ENCODE measurements at places on chromosomes 5 and 9. TPM values are rescaled to one million over a fixed set of nuclear protein-coding genes. Genes with fewer than 3 reads are reported as not detected.

GRCh38 chr5:38299585-38299984 is 41.2 kb downstream of the EGFLAM start:
- no peaks in the 10 kb centered on the region for H3K4me1 ChIP-seq
- no peak overlapping the region for H3K4me3 ChIP-seq
- DNase-seq = no peak
- no peaks in the 10 kb centered on the region for H3K27me3 ChIP-seq
- no peaks in the 10 kb centered on the region for H3K36me3 ChIP-seq
- no peak overlapping the region for H3K27ac ChIP-seq

- no peak overlapping the region for H3K4me3 ChIP-seq
- no peak for DNase-seq
- H3K27ac ChIP-seq = no peak overlapping the region
- H3K36me3 ChIP-seq = no peaks in the 10 kb centered on the region
- no peaks in the 10 kb centered on the region for H3K4me1 ChIP-seq
These were observed 87.8 kb upstream of the SPRY4 start for GRCh38 chr5:142412581-142412980.

- no peak overlapping the region for H3K27ac ChIP-seq
- H3K27me3 ChIP-seq = no peaks in the 10 kb centered on the region
- H3K4me3 ChIP-seq = no peak overlapping the region
- no peak for DNase-seq
These were observed 217.9 kb downstream of the BNC2 start for GRCh38 chr9:16652582-16652981.

DNA sequence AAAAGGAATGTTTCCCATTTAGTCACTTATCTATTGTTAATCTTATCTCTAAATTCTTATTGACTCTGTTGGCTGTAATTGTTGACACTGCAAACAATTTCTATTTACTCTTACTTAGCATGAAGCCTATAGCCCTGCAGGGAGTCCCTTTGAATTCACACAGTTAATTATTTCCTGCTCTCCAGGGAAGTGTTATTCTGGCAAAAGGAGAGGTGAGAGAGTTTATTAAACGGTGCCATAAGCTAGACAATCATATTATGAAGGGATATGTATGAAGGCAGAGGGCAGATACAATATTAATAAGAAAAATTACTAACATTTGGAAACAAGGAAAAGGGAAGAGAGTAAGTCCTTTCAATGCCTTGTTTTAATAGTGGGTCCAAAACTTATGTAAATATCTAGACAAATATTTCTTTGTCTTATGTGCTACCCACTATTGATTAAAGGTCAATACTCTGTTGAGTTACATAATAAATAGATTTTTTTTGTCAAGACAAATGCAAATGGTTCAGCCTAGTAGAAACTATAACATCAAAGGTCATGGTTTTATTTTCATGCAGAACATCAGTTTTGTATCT is 107.1 kb downstream of the CDH18 start:
- H3K27ac ChIP-seq = no peak overlapping the region
- no peak overlapping the region for H3K4me3 ChIP-seq
- H3K27me3 ChIP-seq = no peaks in the 10 kb centered on the region
- H3K36me3 ChIP-seq = no peaks in the 10 kb centered on the region
- no peak for DNase-seq
- no peaks in the 10 kb centered on the region for H3K4me1 ChIP-seq

DNA sequence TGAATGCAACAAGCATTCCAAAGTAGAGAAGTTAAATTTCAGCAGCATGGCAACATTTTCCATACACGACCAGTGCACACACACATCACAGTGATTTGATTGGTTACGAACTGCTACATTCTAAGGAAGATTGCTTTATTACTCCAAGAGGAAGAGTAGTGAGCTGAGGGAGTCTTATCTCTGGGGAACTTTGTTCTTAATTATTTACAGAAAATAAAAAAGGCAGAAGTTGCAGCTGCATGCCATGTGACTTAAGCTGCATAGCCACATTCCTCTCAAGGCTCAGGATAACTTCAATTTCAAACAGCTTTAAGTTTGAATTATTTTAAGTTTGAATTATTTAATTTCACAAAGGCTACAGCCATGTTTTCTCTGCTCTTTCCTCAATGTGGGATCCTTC is 71.6 kb upstream of the HSPB3 start:
- H3K36me3 ChIP-seq = no peaks in the 10 kb centered on the region
- no peak overlapping the region for H3K27ac ChIP-seq
- no peak overlapping the region for H3K4me3 ChIP-seq
- H3K4me1 ChIP-seq = no peaks in the 10 kb centered on the region
- DNase-seq = no peak

DNA sequence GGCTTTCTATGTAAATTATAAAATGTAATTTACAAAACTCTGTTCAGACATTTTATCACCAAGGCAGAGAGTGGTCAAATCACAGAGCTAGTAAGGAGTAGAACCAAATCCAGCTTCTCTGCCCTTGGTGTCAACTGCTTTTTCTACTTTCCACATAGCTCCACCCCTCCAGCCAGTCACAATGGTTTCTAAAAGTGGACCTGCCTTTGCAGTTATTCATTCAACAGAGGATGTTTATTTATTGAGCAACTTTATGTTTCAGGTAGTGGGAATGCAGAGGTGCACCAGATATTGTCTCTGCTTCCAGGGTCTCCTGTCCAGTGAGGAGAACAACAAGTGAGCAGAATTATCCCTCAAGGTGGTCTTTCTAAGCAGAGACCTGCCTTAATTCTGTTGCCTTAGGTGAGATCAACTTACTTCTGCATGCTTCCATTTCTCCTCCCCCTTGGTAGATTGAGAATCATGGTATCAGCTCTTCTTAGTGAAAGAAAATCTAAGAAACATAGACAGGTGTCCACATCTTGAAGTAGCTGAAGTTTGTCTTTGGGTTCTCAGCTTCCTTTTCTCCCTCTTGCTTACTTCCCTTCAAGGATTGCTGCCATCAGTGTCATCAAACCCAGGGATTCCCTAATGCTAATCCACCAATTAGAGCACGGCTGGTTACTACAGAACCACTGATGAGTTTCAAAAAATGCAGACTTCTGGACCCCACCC is 17.2 kb upstream of the PDCD1LG2 start:
- H3K4me1 ChIP-seq = peaks cover 5% of the 10 kb centered on the region
- H3K4me3 ChIP-seq = no peak overlapping the region
- no peak overlapping the region for H3K27ac ChIP-seq
- no peak for DNase-seq
- no peaks in the 10 kb centered on the region for H3K27me3 ChIP-seq

GRCh38 chr5:16616536-16617273 is at the start of gene RETREG1:
TSS of gene RETREG1 (minus strand) at chr5:16616997. CDS start at chr5:16616971, 26 bp downstream.
- peaks cover 6% of the 10 kb centered on the region for H3K27me3 ChIP-seq
- H3K36me3 ChIP-seq = no peaks in the 10 kb centered on the region
- H3K27ac ChIP-seq = peak within 1 kb of the TSS; percentile 99
- peaks cover 29% of the 10 kb centered on the region for H3K4me1 ChIP-seq
- DNase-seq = peak; percentile 81

- no peaks in the 10 kb centered on the region for H3K27me3 ChIP-seq
- no peak overlapping the region for H3K4me3 ChIP-seq
- H3K36me3 ChIP-seq = no peaks in the 10 kb centered on the region
- no peaks in the 10 kb centered on the region for H3K4me1 ChIP-seq
These were observed 107.1 kb downstream of the MAT2B start for GRCh38 chr5:163612358-163613149.

GRCh38 chr9:74282526-74283253 is 214.4 kb upstream of the RORB start:
- no peaks in the 10 kb centered on the region for H3K36me3 ChIP-seq
- peak overlapping the region; percentile 14 for H3K27ac ChIP-seq
- H3K27me3 ChIP-seq = no peaks in the 10 kb centered on the region
- H3K4me3 ChIP-seq = no peak overlapping the region
- peaks cover 4% of the 10 kb centered on the region for H3K4me1 ChIP-seq

DNA sequence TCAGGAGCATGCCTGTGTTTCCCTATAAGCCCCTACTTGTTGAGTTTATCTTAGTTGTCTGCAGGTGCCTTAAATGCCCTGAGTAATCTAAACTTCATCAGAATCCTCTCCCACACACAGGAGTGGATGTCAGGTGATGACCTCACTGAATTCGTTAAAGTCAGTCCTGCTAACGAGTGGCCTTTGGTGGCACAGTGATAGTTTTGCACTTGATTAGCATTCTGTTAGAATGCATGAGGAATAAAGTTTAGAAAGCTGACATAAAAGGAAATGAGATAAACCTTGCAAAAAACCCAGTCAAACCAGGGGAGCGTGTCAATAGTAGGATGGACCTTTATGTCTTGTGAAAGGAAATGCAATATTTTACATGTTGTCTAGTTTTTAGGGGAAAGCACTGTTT is 4.5 kb downstream of the TRIM32 start:
- peaks cover 25% of the 10 kb centered on the region for H3K4me1 ChIP-seq
- H3K4me3 ChIP-seq = no peak overlapping the region
- no peak overlapping the region for H3K27ac ChIP-seq
- no peaks in the 10 kb centered on the region for H3K36me3 ChIP-seq
- H3K27me3 ChIP-seq = no peaks in the 10 kb centered on the region

DNA sequence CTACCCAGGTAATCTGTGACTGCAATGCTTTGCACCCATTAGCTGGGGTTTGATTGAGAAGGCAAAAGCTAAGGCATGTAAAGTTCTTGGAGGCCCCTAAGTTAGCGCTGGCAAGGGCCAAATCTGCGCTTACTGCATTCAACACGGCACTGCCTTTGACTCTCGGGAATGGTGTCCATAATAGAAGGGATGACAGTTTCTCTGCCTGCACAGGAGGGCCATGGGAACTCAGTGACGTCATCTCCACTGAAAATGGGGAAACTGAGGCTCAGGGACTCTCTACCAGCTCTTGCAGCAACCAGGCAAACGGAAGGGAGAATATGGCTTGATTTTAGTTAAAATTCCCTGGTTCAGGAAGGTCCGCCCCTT is 487 bp downstream of the SPATA24 start:
- peak overlapping the region; percentile 73 for H3K4me3 ChIP-seq
- peaks cover 5% of the 10 kb centered on the region for H3K36me3 ChIP-seq
- no peaks in the 10 kb centered on the region for H3K27me3 ChIP-seq
- DNase-seq = no peak
- peaks cover 17% of the 10 kb centered on the region for H3K4me1 ChIP-seq
- H3K27ac ChIP-seq = peak overlapping the region; percentile 92

- DNase-seq = no peak
- H3K27me3 ChIP-seq = no peaks in the 10 kb centered on the region
- no peak overlapping the region for H3K4me3 ChIP-seq
- H3K36me3 ChIP-seq = no peaks in the 10 kb centered on the region
These were observed 274.7 kb downstream of the CETN3 start for GRCh38 chr5:90134892-90135291.

GRCh38 chr5:54739371-54739770 is 221.8 kb downstream of the SNX18 start:
- H3K27ac ChIP-seq = no peak overlapping the region
- H3K4me1 ChIP-seq = peaks cover 8% of the 10 kb centered on the region

- no peaks in the 10 kb centered on the region for H3K27me3 ChIP-seq
- H3K27ac ChIP-seq = peak overlapping the region; percentile 88
- peak overlapping the region; percentile 98 for H3K4me3 ChIP-seq
- no peaks in the 10 kb centered on the region for H3K36me3 ChIP-seq
- H3K4me1 ChIP-seq = peaks cover 34% of the 10 kb centered on the region
- no peak for DNase-seq
These were observed 1.3 kb downstream of the MAT2B start for GRCh38 chr5:163506726-163507125.

SH3RF2 gene
- total RNA-seq = not detected

ARHGEF39 gene
- total RNA-seq = 1.0 TPM

C5orf63 gene
- 11.6 TPM for total RNA-seq

NR4A3 gene
- 1.3 TPM for total RNA-seq

SYK gene
- 4.3 TPM for total RNA-seq

RORB gene
- total RNA-seq = not detected

Measured in T-cell (primary cell).